ENCODE measurements at places on chromosomes 7 and 10.

DNA sequence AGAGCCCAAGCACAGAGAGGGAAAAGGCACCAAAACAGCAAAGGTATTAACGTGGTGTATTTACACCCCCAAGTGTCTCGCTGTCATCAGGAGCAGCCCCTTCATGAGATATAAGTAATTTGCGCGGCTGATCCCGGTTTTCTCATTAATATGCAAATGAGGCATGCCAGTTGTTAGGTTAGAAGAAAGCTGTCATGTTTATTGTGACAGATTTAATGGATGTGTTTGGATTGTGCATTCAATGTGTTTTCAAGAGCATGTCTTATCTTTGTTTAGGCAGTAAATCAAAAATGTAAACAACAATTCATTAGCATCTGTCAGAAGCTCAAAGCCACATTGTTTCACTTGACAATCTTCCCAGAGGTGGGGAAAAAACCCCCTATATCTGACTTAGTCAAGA, 56.5 kb upstream of the CTBP2 start:
- DNase-seq, result no peak

DNA sequence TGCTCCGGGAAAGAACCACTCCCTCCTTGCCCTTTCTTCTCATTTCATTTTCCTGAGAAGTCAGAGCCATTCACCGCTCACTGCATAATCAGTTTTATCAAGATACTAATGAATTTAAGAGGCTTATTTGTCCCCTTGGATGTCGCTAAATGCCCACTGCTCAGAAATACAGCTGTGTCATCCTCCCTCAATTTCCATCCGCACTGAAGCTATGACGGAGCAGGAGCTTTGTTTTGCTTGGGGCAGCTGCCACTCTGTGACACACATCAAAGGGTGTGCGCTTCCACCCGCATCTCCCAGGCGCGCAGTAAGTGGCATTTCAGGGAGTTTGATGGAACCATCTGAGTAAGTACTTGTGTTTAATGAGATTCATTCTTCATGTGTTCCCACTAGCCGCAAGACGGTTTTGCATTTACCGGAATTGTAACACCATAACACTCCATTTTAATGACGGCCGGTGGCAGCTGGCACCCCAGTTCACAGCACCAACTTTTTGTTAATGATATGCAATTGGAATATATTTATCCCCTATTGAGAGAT, 103.8 kb upstream of the PARD3 start:
- DNase-seq, result no peak

- no peak for DNase-seq
Measured at GRCh38 chr7:28410628-28411531, 1.4 kb upstream of the CREB5 start.

DNA sequence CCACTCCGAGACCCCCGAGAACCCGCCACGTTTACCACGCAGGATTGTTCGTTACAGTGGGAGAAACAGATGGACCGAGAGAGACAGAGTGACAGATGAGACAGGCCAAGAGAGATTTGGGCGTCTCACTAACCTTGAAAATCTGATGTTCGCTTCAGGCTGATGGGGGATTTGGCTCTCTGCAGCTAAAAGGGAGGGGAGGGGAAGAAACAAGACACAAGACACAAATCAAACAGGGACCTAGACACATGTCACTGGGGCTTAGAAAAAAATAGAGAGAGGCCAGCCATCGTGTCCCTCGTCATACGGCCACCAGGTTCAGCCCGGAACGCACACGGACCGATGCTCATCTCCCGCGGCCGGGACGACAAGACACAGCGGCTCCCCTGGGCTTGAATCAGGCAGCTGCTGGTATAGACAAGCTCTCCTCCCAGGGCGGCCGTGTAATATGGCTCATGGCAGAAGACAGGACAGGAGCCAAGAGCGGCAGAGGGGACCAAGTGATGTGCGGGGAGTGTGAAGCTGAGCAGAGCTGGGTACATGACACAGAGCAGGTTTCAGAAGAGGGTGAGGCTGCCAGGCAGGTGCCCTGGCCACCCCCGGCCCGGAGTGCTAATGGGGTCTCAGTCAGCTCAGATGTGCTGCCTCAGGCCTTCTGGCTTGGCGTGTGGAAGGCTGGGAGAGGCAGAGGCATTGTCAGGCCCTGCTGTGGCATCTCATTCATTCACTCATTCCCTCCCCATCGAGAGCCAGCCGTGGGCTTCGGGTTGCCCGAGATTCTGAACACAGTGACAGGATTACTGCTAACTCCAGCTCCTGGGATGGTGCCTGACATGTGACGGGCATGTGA, 88.5 kb upstream of the GNA12 start:
- peak; percentile 17 for DNase-seq

DNA sequence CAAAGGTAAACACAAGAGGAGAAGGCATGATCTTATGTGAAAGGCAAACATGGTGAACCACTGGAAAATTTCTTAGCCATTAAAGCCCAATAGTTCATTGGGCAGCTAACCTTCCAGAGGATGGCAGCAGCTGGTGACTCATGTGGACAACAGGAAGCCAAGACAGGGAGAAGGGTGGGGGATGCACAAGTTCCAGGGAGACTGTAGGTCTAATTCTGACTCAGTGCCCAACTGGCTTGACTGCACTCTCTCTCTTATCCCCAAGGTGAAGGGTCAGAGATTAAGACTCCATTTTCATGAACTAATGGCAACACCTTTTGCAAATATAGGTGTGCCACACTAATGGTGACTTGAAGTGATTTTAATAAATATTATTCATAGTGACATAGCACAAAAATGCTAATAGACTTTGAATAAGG, 47.9 kb upstream of the SLC35B4 start:
- DNase-seq, result no peak

- peak; percentile 14 for DNase-seq
Measured at GRCh38 chr7:47385536-47386125, 196.3 kb downstream of the TNS3 start.

- no peak for DNase-seq
Measured at GRCh38 chr10:1141701-1142100, 85.5 kb downstream of the WDR37 start.

DNA sequence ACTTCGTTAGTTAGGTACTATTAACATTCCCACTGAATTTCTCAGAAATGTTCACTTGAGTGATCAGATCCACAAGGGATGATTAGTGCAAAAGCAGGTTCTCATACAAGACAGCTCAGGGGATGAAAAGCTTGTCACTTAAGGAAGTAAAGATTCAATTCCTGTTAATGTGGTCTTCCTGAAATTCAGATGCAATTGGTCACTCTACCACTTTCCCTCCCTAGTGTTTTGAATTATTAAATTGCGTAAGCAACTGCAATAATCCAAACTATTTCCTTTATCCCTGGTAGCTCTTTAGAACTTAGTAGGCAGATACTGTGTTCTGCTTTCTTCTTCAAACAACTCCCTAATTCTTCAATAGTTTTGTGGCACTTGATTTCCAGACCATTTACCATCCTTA, 121.4 kb downstream of the MAGI2 start:
- DNase-seq, result no peak

DNA sequence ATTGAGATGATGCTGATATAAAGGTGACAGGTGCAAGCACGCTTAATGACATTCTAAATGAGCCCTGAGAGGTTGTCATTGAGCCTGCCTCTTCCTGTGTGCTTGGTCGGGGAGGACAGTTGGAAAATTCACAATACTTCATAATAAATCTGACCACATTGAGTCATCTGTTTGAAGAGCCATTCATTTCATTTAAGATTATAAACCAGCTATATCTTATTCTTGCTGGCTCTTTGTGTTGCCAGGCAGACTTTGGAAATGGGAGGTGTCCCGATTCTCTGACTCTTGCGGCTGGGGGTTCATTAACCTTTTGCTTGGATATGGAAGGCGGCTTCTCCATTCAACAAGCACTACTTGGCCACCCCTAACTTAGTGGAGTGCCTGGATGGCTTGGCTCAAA, 198.2 kb downstream of the FANK1 start:
- DNase-seq, result no peak

DNA sequence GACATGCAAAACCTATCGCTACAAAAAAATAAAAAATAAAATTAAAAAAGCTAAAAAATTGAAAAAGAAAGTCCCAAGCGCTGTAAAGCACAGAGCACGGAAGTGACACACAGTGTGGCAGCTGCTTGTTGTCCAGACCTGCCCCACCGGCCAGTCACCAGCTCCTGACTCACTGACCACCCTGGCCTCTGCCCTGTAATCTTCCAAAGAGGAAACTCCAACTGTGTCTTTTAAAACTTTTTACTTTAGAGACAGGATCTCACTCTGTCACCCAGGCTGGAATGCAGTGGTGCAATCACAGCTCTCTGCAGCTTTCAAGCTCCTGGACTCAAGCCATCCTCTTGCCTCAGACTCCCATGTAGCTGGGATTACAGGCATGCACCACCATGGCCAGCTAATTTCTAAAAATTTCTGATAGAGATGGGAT, 23.6 kb downstream of the GNA12 start:
- no peak for DNase-seq

GRCh38 chr7:124781907-124782734, 16.5 kb upstream of the GPR37 start:
- no peak for DNase-seq

DNA sequence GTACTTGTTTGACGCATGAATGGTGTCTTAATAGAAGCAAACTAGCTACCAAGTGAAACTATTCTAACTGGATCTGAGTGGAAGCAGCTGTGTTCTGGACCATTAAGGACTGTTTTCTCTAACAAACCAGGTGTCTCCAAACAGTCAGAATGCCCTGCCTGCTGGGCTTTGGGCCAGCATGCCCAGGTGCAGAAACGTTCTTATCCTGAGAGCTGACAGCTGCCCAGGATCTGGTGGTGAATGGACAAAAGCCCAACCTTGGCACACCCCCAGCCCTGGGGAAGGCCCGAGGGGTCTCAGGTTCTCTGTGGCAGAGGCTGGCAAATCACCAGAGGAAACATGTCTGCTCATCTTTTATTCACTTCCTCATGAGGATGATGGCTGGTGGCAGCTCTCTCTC, 48.2 kb upstream of the LAMB4 start:
- DNase-seq, result no peak

GRCh38 chr7:139829775-139830117, 682 bp downstream of the TBXAS1 start:
- DNase-seq, result no peak

DNA sequence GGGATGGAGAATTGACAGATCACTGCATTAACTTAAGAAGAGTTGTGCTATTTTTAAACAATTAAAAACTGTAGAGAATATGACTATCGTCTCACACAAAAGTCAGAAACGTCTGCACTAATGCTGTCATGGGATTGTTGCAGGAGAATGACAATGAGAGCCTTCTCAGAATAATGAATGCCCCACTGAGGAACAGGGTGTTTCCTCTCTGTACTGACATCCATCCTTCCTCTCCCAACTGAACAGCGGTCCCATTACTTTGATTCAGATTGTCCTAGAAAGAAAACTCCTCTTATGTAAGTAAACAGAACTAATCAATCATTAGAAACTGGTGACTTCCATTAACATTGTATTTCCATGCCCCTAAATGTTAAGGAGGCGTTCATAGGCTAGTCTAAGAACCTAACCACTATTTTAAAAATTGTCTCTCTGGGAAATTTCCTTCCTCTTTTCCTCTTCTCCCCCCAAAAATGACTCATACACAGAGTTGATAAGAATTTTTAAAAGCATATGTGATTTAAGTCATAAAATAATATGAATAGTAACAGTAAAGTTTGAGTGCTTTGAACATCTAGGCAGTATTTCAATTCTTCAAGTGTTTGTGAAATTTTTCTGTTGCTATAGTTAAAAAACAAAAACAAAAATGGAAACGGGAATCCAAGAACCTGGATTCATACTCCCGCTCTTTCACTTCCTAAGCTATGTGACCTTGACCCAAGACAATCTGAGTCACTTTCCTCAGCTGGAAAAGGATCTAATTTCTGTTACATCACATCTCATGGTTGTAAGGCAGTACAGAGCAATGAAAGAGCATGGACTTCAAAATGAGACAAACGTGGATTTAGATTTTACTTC, 12.7 kb upstream of the MACC1 start:
- no peak for DNase-seq

GRCh38 chr7:152462995-152463708, 27.3 kb upstream of the KMT2C start:
- no peak for DNase-seq

DNA sequence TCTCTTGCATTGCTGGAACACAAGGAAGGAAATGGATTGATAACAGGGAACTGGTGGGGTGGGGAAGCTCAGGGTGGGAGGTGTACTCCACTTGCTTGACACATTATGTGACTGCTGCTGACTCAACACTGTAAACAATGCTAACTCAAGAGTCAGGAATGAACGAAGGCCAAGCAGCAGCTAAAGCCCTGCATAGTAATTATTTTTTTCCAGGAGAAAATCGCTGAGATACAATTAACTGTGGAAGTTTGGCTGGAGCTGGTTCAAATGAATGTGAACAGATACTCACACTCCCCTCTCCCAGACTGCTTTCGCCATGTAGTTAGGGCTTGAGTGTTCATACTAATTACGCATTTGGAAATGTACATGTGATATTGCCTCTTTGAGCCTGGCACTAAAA, 170.9 kb upstream of the AOAH start:
- no peak for DNase-seq

- no peak for DNase-seq
Measured at GRCh38 chr10:112842832-112843360, 107.2 kb upstream of the TCF7L2 start.

DNA sequence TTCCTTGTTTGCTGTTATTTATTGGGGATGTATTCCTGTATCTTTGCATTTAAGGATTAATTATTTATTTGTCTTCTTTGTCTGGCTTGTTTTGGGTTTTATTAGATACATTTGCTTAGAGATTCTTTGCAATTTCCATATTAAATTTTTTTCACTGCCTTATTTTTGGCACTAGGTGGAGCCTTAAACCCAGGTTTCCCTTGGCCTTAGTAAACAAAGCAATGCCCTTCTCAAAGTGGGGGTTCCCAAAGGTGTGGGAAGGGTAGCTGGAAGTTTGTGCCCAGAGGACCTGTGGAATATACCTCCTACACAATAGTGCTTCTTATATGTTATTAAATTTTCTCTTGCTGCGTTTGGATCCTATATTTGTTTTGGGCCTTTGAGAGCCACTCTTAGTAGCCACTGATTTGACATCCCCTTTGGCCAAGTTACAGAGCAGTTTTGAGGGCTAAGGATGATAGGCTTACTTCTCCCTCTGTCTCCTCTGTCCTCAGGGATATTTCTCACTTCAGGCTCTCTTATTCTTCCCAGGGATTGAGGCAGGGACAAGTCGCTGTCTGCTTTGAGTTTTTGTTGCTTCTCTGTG, 162.3 kb downstream of the ITGB1 start:
- DNase-seq, result no peak

- no peak for DNase-seq
Measured at GRCh38 chr10:129446183-129446581, 20.9 kb upstream of the MGMT start.

- no peak for DNase-seq
Measured at GRCh38 chr10:111129363-111129762, 52.5 kb downstream of the ADRA2A start.

- DNase-seq, result no peak
Measured at GRCh38 chr7:18835001-18835690, 282.3 kb downstream of the TWIST1 start.
